Left renal cortex interstitium (tissue), 4 donors: ENCODE measurements at places on chromosomes 6 and 20. TPM values are rescaled to one million over a fixed set of nuclear protein-coding genes. Genes with fewer than 3 reads are reported as not detected.

DNA sequence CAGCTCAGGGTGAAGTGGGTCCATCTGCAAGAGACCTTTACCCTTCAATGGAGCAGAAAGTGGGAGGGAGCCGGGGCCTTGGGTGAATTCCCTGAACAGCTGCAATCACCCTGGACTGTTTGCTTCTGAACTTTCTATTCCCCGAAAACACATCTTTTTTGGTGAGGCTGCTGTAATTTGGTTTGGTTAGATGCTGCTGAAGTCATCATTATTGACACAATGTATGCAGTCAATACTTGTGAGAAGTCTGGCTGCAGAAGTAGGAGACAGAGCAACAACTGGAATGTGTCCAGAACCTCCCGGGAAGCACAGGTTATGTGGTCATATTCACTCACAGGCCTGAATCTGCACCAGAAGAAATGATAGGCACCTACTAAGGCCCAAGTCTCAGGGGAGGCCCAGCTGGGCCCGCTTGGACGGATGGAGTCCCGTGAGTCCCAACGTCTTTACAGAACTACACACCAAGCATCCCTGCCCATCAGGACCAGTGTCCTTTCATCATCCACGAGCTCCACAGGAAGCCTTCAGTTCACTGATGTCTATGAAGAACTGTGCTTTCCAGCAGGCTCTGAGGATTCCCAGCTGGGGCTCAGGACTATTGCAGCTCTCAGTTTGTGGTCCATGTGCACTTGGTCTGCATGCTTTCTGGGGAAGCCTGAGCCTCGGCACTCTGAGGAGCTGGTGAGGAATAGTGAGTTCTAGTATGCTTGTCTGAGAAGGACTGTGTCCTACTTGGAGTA is 177.6 kb downstream of the THBS2 start:
- no peak for DNase-seq

- no peak for DNase-seq
Measured at GRCh38 chr20:43542674-43543073, 16.2 kb upstream of the SGK2 start.

GRCh38 chr20:21391185-21391971 is 5.9 kb downstream of the NKX2-4 start:
- DNase-seq = no peak

DNA sequence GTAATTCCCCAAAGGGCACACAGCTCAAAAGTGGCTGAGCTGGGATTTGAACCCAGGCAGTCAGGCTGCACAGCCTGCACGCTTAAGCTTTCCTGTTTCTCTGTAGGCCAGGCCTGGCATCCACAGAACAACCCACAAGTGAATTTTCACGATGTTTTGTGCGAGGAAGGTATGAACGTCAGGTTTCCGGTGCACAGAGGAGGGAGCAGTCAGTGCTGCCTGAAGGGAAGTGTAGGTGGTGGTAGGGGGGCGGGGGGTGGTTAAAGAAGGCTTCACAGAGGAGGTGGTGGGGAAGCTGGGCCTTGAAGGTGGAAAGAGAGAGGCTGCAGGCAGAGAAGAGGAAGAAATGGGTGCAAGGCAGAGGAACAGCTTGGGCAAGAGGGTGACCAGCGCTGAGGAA is 14.1 kb downstream of the KCNB1 start:
- no peak for DNase-seq

DNA sequence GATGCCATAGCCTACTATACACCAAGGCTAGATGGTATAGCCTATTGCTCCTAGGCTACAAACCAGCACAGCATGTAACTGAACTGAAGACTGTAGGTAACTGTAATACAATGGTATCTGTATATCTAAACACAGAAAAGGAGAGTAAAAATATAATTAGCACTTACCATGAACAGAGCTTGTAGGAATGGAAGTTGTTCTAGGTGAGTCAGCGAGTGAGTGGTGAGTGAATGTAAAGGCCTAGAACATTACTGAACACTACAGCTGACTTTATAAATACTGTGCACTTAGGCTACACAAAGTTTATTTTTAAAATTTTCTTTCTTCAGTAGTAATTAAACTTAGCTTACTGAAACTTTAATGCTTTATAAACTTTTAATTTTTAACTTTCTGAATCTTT is 129.5 kb downstream of the BTBD9 start:
- DNase-seq = no peak

GRCh38 chr20:2873747-2874041 is 413 bp downstream of the PTPRA start:
- no peak for DNase-seq

GRCh38 chr6:163327921-163328320 is 86.6 kb upstream of the QKI start:
- DNase-seq = no peak

- DNase-seq = no peak
Measured at GRCh38 chr6:151241853-151242252, 2.1 kb downstream of the AKAP12 start.

- DNase-seq = no peak
Measured at GRCh38 chr6:83160167-83160566, 32.9 kb downstream of the PGM3 start.

DNA sequence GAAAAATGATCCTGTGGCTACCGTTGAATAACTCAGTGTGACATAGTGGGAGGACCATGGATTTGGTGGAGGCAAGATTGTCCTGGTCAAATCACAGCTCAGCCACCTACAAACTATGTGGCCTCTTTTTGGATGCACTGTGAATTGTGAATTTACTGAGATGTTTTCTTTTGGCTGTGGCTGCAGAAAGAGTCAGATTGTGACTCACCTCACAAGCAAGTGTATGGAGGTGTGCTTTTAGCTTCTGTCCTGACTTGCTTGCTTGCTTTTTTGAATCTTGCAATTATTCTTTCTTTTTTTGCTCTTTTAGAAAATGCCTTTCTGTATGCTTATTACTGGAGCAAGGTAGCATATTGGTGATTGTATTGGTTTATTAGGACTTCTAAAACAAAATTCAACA is 122.9 kb upstream of the FOXO3 start:
- DNase-seq = no peak

- no peak for DNase-seq
Measured at GRCh38 chr6:54320871-54321270, 12.6 kb downstream of the TINAG start.

- no peak for DNase-seq
Measured at GRCh38 chr20:20362774-20363433, 5.0 kb upstream of the INSM1 start.

DNA sequence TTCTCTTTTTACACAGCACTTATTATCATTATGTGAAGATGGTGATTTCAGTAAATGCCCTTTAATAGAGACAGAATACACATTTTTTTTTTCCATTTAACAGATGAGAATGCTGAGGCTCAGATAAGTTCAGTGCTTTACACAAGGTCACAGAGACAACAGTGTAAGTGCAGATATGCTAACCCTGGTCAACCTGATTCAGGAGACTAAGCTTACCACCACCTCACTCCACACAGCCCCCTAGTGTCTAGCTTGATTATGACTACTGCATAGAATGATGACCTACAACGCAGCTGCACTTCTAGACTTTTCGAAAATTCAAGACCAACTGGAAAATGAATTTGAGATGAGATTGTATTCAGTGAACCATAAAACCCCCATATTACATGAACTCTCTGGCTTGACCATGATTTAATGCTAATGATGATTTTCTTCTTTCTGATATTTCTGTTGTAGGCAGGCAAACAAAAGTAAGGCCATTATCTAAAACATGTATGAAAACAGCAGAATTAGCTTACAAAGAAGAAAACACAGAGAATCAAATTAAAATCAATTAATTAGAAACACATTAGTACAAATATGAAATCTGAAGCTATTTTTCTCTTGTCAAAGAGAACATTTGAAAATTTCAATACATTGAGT is 212.1 kb upstream of the PHACTR1 start:
- no peak for DNase-seq

Gene CNR1
- polyA plus RNA-seq = 0.87 TPM

Gene IL17A
- not detected for polyA plus RNA-seq

Gene SHLD1
- polyA plus RNA-seq = 8.3 TPM

Gene PDYN
- polyA plus RNA-seq = 0.33 TPM

Gene CPXM1
- 306 TPM for polyA plus RNA-seq

Gene OOEP
- polyA plus RNA-seq = 0.37 TPM
